ENCODE measurements at places on chromosomes 5 and 9.

DNA sequence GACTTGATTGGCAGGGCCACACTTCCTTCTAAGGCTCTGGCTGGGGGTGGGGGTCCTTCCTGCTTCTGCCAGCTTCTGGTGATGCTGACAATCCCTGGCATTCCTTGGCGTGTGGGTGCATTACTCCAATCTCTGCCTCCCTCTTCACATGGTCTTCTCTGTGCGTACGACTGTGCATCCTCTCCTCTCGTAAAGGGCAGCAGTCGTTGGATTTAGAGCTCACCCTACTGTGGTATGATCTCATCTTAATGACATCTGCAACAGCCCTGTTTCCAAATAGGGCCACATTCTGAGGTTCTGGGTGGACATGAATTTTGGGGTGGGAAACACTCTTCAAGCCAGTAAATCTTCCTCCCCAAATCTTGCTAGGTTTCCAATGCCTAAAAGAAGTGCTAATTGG, 36.8 kb downstream of the ROPN1L start:
- DNase-seq = no peak

DNA sequence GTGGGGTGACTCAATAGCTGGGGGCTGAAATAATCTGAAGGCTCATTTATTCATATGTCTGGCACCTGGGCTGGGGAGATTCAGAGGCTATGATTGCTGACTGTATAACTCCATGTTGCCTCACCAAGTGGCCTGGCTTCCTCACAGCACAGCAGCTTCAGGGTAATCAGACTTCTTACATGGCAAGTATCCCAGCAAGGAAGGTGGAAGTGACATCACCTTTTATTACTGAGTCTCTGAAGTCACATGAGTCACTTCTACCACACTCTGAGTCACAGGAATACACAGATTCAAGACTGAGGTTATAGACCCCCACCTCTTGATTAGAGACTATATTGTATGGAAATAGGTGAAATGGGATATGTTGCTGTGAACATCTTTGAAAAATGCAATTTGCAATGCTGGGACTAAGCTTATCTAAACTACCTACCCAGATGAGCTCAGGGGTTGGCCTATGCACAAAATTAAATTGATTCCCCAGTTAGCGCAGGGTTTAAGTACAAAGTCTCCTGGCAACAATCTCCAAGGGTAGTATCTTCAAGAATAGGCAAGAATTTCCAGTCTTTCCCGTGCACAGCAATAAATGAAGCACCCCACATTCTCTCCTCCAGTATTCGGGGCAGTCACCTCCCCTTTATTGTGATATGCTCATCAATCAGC, 553.1 kb downstream of the LRRC70 start:
- no peak for DNase-seq

- DNase-seq = no peak
These were observed 314.0 kb downstream of the PIK3R1 start for GRCh38 chr5:68529581-68529980.

DNA sequence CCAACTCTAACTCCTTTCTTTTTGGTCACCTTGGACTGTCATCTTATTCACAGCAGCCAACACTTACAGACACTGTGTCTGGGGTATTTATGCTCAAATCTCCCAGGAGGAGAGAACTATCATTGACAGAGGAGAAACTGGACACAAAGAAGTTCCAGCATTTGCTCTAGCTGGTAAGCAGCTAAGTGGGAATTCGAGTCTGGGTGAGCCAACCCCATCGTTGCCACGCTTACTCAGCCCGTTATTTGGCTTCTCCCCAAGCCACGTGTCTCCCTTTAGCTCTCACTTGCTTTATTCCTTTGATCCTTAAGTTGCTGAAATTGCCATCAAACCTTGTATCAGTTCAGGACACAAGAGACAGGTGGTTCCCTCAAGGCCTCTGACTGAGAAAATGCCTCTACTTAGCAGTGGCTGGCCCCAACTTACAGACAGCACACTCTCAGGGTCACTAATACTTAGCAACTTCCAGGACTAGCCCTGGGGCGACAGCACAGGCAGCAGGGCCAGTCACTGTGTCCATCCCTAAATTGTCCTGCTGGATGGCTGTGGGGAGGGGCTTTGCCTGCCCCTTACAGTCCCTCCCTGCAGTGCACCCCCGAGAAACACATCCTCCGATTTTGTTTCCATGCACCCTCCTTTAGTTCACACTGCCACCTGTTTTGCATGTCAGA, 1.4 kb downstream of the SLC36A2 start:
- no peak for DNase-seq

- DNase-seq = no peak
These were observed 12.8 kb downstream of the MTREX start for GRCh38 chr5:55320571-55320970.

DNA sequence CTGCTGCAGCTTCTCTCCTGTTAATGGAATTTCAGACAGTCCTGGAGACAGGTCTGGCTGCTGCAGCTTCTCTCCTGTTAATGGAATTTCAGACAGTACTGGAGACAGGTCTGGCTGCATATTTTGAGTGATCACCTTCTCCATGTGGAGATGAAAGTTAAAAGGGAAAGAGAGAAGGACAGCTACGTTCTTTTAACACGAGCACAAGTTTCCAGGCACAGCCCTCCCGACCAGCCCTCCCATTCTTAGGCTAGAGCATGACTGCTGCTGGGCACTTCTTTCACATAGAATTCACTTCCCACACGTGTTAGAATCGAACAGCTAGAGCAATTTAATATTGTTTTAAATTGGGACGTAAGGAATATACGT, 133.3 kb upstream of the DMRT1 start:
- no peak for DNase-seq

- no peak for DNase-seq
These were observed 242.5 kb downstream of the NFIB start for GRCh38 chr9:14071484-14071883.

DNA sequence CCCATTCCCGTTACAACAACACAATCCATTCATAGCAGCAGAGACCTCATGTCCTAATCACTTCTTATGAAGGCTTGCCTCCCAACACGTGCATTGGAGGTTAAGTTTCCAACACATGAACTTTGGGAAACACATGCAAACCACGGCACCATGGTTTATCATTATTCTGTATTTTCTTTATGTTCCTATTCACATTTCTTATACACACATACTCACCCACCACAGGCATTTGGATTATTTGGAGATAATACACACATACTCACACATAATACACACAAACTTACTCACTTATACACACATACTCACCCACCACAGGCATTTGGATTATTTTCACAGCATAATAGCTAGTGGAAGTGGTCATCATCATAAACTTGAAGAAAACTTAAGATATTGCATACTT, 75.6 kb downstream of the C7 start:
- DNase-seq = no peak

DNA sequence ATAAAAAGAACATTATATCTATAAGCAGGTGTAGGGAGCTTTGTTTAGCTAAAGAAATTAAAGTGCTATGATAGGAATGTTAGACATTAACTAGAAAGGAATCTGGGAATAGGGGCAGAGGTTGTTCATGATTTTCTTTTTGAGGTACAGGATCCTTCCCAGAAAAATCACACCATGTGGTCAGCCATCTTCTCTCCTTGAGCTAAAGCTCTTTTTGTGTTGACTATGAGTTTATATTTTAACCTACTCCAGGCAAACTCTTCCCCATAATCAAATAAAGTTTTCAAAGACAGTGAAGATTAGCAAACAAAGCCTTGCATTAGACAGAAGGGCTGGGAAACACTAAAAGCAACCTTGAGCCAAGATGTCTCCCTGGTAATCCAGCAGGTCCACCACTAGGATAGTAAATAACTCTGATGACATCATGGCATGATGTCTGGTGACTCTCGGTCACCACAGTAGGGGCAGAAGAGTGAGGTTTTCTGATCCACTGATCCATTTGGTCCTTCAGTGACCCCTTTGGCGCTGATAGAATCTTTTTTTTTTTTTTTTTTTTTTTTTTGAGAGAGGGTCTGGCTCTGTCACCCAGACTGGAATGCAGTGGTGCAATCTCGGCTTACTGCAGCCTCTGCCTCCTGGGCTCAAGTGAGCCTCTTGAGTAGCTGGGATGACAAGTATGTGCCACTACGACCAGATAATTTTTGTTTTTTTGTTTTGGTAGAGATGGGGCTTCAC, 30.6 kb upstream of the IL6ST start:
- DNase-seq = no peak

DNA sequence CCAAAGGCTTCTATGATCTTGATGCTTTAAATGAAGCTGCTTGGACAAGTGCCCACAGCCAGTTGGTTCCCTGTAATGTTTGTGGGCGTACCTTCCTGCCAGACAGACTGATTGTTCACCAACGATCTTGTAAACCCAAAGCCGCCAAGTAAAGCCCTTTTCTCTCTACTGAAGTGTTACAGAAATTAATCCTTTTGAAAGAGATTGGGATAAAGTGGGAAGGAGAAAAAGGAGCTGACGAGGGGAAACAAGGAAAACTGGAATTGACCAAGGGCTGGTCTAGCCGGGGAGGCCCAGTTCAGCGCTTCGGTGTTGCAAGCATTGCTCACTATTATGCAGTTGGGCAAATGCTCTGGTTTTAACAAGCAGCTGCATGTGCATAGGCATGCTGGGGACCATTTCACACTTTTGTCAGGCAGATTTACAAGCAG, 53.2 kb downstream of the ZNF474 start:
- peak; percentile 77 for DNase-seq

- DNase-seq = no peak
These were observed 25.4 kb downstream of the DAB2 start for GRCh38 chr5:39399135-39400036.

DNA sequence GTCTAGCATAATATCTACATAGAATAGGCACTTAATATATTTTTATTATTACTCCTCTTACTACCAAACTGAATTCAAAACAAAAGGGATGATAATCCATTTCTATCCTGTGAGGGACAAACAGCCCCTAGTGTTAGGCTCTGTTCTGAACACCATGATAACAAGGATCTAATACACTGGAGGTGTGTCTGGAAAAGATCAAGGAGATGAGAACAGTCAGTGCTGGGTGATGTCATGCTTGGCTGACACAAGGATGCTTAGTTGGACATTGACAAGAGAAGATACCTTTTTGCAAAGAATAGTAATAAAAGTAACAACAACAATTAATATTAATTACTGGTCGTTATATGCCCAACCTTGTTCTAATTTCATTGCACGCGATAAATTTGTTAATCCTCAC, 458.7 kb downstream of the EBF1 start:
- DNase-seq = no peak

- DNase-seq = no peak
These were observed 44.0 kb downstream of the ST8SIA4 start for GRCh38 chr5:100858987-100859545.

DNA sequence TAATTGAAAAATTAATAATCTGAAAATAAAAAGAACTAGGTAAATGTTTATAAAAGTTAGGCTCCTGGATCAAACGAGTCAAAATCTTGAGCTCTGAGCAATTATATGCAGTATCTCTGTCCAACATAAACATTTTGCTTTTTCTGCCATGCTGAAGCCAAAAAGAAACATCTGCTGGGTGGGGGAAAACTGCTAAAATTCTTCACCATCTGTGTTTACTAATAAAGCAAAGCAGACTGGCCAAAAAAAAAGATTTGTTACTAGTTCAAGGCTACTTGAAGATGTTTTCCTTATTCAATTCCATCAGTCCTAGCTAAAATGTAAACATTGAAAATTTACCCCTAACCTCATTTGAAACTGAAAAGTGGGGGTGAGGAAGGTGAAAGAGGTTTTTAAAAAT, 29.7 kb downstream of the GTF3C4 start:
- no peak for DNase-seq

DNA sequence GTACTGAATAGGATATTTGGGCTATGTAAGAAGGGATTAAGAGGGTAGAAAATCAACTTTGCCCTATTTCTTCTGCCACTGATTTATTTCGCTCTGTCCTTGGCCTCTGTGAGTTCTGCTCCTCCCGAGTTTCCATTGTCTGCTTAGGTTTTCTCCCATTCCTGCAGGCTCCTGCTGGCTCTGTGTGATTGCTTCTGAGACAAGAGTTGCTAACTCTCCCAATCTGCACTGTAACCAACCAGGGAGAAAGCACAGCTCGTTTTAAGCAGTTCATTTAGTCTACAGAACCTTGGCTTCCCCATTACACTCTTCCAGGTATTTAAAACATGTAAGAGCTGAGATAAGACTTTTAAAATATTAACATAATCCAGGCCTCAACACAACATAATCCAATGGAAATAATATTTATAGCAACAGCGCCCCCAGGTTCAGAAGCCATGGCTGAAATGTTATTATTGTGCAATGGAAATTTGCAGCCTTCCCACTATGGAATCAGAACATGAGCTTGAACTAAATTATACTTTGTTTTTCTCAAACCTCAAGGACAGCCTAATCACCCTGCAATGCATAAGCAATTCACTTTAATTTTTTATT, 203.5 kb downstream of the ERCC6L2 start:
- DNase-seq = no peak

GRCh38 chr5:137300411-137301240, 198.5 kb downstream of the SPOCK1 start:
- DNase-seq = peak; percentile 58

DNA sequence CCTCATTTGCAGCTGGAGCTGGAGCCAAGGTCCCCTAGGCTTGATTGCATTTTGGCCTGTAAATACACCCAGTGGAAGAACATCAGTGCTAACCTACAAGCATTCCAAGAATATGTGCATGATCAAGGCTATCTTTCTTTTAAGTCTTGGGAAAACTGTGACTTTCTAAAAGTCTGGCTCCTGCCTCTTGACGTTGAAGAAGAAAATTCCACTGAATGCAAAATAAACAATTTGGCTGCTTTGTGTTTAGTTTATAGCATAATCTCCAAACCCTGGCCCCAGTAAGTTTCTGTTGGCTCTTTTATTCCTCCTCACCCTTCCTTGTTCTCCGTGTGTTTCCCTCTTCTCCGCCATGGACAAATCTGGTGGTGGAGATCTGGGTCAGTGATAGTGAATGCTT, 109.3 kb upstream of the TLE1 start:
- no peak for DNase-seq

GRCh38 chr9:77969083-77969482, 62.5 kb downstream of the GNAQ start:
- DNase-seq = no peak

DNA sequence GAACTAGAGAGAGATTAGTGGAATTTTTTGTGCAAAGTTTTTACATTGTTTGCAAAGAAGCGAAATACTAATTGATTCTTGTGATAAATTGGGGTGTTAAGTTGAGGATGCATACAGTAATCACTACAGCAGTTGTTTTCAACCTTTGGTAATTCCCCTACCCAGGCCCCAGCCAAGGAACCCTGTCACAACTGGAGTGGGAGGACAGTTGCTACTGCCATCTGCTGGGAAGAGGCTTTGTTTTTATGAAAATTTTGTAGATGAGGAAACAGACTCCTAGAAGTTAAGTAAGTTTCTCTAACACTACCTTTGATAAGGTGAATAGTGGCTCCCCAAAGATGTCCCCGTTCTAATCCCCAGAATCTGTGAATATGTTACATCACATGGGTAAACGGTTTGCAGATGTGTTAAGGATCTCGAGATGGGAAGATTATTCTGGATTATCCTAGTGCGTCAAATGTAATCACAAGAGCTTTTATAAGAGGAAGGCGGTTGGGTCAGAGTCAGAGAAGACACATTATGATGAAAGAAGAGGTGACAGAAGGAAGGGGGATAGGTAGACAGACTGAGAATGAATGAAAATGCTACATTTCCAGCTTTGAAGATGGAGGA, 34.0 kb upstream of the PPP1R2B start:
- DNase-seq = no peak
